ENCODE measurements at places on chromosomes 4 and X.
A peak's percentile ranks its signal among the peaks of the same experiment; 100 is the strongest.

- DNase-seq = no peak
Measured at GRCh38 chr4:147648656-147649055, 31.5 kb downstream of the TMEM184C start.

DNA sequence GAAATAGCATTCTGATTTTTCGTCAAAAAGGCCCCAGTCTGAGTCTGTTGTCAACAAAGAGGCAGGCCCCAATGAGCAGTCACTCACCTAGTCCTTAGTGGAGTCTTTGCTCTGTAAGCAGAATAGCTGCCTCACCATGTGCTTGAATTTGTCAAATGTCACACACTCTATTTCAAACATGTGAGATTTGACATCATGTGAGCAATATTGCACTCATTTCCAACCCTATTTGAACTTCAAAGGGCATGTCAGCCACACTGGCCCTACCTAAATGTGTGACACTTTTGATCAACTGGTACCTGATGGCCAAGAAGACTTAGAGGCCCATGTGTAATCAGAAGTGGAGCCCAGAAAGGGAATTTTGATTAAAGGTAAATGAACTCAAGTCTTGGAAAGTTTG lies 59.4 kb upstream of the PLAC1 start:
- no peak for DNase-seq

- DNase-seq = no peak
Measured at GRCh38 chrX:147476008-147476407, 435.7 kb upstream of the FMR1 start.

GRCh38 chr4:90883519-90883918 lies 756.3 kb downstream of the CCSER1 start:
- DNase-seq = no peak

DNA sequence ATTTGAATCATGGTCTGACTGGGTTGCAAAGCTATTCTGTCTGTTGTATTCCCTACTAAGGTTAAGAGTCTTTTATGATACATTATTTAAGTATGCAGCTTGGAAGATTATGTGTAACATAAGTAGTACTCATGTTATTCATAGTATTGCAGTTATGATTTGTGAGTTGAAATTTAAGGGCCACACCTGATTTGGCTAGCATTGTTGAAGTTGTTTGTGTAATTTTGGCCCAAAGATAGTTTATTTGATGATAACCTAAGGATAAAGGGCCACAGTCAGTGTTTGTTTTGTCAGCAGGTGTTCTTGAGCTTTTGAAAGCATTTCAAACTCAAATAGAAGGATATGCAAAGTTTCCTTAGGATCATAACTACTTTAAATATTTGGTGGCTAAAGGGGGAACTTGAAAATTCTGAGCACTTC lies 38.9 kb downstream of the NUDT9 start:
- no peak for DNase-seq

GRCh38 chrX:150414228-150414627 lies 51.1 kb downstream of the MAMLD1 start:
- no peak for DNase-seq

GRCh38 chr4:7333024-7333780 lies 101.5 kb downstream of the PSAPL1 start:
- DNase-seq = no peak

DNA sequence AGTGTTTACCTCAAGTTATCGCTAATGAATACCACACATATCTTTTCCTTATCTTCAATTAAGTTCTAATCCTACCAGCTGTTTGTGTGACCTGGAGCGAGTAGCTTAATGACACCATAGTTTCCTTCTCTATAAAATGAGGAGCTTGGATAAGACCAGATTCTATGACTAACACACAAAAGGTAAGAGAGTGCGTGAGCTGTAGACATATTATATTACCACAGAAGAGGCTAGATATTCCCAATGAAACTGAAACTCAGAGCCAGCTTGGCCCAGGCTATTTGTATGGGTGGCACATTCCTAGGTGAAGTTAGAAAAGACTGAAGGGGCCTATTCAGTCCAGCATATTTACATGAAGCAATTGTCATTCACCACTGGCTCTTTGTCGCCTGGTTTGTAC lies 30.2 kb downstream of the ASB5 start:
- DNase-seq = no peak

GRCh38 chr4:41145571-41146078 lies 68.7 kb downstream of the APBB2 start:
- DNase-seq = no peak

GRCh38 chrX:15465347-15465746 lies 27.8 kb downstream of the PIR start:
- DNase-seq = no peak

GRCh38 chr4:4651811-4652755 lies 110.2 kb upstream of the STX18 start:
- no peak for DNase-seq

DNA sequence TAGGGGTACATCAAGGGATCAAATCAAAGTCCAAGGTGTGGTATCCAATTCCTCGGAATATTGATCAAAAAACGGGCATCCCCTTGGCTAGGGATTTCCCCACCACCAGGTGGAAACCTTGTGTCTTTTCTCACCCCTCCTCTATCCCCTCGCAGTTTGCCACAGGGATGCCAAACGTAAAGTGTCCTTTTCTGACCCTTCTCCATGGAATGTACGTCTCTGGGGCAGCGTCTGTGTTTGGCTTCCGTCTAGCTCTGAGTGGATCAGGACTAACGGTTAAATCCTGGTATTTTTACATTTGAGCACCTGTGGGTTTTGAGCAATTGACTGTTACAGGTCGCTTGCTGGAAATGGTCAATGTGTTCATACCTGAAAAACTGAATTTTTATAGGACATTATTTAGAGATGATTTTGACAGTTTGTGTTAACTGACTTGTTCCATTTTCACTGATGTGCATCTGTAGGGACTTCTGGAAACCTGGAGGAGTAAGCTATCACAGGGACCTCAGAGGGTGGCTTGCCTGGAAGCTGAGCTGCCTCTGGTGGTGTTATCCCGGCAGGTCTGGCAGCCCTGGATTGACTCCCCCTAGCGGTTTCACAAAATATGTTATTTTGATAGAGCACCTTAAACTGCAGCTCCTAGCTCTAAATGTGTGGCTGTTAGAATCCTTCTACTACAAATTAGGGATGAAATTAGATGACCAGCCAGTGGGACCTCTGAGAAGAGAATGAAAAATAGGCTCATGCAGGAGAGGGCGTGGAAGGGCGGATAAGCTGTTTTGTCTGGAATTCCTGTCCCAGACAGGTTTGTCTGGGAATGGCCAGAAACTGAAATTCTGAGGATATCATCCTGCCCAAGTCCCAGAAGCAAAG lies 8.8 kb upstream of the MGST2 start:
- peak; percentile 66 for DNase-seq

DNA sequence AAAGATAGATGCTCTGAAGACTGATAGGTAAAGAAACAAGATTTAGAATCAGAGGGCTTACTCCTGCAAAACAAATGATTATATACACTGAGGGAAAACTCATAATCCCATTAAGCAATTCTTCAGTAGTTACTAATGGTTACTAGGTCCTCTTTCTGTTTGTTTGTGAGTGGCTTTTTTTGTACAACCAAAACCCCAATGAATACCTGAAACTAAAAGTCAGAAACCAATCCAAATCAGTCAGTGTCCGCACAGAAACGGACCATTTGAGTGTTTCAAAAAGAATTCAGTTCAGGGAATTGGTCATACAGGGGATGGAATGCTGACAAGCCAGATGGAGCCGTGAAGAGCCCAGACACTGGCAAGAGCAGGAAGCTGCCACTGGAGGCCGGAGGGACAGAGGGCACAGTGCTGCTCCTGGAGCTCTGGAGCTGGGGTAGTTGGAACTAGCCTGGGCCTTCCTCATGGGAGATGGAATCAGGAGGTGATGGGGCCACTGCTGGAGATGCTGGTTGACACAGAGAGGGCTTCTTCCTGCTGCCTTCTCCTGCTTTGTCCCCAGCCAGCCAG lies 31.9 kb downstream of the SETD7 start:
- DNase-seq = no peak

DNA sequence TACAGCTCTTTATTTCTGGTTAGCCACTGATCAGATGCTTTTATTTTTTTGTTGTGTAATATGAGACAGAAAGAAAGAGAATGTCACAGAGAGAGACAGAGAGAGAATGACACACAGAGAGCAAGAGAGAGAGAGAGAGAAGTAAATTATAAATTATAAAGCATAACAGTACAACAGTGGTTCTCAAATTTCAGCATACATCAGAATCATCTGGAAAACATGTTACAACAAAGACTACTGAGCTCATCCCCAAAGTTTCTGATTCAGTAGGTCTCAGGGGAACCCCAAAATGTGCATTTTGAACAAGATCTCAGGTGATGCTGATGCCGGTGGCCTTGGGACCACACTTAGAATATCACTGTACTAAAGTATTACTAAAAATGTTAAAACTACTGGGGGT lies 245.8 kb upstream of the DIAPH2 start:
- DNase-seq = no peak

DNA sequence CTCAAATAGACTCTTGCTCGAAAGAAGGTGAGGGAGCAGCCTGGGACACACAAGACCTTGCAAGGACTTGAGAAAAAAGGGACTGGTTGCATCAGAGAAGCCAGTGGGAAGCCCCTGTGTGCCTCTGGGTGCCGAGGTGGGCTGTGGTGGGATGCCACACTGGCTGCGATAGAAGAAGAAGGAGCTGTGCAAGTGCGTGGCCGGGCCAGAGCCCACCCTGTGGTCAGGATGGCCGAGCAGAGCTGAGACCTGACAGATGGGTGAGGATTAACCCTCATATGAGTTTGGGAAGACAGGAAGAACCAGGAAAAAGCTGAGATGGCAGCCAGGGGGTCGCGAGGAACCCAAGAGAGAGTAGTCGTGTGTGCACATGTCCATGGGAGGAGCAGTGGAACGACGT lies 44.6 kb upstream of the HGFAC start:
- DNase-seq = no peak

- no peak for DNase-seq
Measured at GRCh38 chr4:54547299-54548097, 110.3 kb upstream of the KIT start.

DNA sequence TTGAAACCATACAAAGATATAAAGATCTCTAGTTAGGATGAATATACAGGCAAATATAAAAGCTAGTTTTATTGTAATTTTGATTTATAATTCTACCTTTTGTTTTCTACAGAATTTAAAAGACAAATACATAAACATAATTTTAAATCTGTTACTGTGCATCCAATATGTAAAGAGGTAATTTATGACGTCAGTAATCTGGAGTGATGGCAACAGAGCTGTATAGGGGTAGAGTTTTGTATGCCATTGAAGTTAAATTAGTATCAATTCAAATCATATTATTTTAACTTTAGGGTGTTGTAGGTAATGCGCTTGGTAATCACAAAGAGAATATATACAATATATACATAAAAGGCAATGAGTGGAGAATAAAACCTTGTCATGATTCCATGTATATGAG lies 183.7 kb upstream of the ARHGAP24 start:
- no peak for DNase-seq

DNA sequence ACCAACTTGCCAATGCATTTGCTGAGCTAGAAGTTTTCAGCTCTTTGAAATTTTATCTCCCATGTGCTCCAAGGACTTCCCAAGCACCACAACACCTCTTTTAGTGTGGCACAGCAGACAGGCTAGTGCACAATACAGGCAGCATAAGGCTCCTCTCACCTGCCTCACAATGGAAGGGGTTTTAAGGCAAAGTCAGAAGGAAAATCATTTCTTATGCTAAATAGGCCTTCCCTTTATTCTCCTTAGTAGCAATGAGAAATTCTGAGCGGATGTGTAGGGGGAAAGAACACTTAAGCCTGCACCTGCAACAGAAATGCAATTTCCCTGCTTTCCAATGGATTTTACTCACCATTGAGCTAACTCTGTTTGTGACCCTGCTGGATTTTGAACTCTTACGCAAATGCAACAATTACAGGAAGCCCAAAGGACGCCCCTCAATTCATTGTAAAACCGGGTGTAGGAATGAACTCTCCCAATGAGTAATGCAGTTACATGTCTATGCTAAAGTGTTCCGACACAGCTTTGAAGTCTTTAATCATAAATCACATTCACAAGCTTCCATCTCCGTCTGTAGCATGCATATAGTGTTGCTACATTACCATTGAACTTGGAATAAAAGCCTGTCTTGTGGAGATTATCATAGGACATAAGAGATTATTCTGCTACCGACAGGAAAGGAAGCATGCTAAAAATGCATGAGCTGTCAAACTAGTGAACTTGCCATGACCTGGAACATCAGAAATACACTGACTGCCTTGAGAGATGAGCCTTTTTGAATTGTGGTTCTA lies 1084.9 kb downstream of the RPA4 start:
- no peak for DNase-seq

DNA sequence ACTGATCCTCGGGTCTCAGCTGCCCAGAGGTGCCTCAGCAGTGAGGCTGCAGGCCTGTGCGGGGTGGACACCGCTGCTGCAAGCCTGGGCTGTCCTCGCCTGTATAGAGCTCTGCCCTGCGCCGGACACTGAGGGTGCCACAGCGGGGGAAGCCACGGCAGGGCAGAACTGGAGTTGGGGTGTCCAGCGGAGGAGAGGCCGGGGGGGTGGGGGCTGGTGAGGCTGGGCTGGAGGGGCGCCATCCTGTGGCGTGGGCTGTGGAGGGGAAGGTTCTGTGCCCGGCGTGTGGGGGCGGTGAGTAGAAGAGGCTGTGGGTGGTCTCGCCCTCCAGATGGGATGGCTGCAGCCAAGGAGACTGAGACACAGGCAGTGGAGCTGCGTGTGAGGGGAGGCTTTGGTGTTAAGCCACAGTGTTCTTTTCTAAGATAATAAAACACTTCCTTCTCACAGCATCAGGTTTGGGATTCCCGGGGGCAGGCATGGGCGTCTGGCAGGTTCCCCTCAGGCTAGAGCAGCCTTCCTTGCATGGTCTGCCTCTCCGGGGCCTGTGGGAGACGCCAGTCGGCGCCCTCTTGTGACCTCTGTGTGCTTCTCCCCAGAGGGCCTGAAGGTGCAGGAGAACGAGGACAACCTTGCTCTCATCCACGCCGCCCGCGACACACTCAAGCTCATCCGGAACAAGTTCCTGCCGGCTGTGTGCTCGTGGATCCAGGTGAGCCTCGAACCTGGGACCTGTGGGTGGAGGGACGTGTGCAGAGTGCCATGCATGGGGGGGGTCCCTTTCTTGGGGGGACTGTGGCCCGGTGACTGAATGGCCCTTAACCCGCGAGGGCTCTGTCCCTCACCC lies 7.4 kb downstream of the UVSSA start:
- DNase-seq = no peak

DNA sequence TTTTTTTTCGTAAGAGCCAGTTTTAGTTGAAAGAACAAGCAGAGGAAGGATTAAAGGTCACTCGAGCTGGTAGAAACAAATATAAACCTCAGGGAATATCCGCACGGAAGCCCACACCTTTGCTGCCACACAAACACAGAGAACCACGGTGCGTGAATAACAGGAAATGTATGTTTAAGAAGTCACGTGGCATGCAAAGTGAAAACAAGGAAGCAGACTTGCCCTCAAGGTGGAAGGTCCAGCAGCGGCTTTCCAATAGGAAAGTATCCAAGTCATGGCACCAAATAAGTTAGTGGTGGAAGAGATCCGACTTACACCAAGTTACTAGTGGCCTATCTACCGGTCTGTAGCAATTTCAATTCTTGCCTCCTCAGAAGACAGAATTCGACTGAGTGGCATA lies 215.5 kb downstream of the HHIP start:
- no peak for DNase-seq

Data from memory B cell (primary cell).